Endothelial cell (in vitro differentiated cells): ENCODE measurements at places on chromosomes 3 and 15. TPM values are rescaled to one million over a fixed set of nuclear protein-coding genes. Genes with fewer than 3 reads are reported as not detected.

- no peaks in the 10 kb centered on the region for H3K27me3 ChIP-seq
- DNase-seq, result no peak
- H3K36me3 ChIP-seq, result peaks cover 12% of the 10 kb centered on the region
- peaks cover 10% of the 10 kb centered on the region for H3K4me1 ChIP-seq
Observed at GRCh38 chr15:99603828-99604227, 38.0 kb downstream of the MEF2A start.

DNA sequence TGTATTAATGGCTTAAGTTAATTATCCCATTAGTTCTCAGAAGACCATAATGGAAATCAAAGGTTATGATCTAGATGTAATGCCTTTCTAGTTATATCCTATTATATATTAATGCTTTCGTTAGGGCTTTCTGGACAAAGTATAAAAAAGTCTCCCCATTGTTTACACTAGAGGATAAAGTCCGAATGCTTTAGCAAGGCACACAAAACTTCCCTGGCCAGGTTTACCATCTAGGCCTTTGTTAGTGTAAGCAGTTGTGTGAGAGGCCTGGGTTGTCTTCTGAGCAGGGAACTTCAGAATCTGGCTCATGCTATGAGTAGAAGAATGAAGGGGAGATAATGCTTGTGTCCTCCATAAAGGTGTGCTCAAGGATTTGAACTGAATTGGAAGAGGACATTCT is 106.3 kb upstream of the MEIS2 start:
- DNase-seq, result no peak
- no peaks in the 10 kb centered on the region for H3K36me3 ChIP-seq
- H3K4me1 ChIP-seq, result no peaks in the 10 kb centered on the region
- no peak overlapping the region for H3K27ac ChIP-seq
- H3K27me3 ChIP-seq, result no peaks in the 10 kb centered on the region

- H3K27ac ChIP-seq, result no peak overlapping the region
- H3K36me3 ChIP-seq, result no peaks in the 10 kb centered on the region
- no peak for DNase-seq
- no peaks in the 10 kb centered on the region for H3K4me1 ChIP-seq
Observed at GRCh38 chr3:18723206-18723810, 298.2 kb upstream of the SATB1 start.

DNA sequence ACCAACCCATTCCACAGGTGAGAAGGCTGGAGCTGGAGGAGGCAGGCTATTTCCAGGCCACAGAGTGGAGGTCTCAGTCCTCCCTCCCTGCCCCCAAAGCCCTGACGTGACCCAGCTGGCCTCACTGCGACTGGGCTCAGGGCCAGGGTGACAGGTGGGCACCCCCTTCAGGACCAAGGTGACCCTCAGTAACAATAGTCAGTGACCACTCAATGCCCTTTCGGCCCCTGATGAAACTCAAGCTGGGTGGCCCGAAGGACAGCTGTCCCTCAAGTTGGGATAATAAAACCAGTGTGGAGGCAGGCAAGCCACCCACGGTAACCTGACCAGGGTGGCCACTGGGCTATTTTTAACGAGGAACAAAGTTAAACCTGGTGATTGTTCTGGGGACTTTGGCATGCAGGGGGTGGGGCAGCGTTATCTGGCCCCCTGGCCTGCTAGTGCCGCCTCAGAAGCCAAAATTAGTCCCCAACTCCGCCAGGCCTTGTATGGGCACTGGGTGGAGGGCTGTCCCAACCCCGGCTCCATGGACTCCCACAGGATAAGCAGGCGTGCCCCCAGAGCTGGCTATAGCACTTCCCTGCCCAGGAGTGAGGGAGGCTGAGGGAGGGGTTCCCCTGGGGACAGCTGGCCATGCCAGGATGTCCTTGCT is 1.1 kb downstream of the TNNC1 start:
- H3K27me3 ChIP-seq, result peaks cover 17% of the 10 kb centered on the region
- H3K4me1 ChIP-seq, result peaks cover 40% of the 10 kb centered on the region
- H3K4me3 ChIP-seq, result no peak overlapping the region
- DNase-seq, result no peak
- H3K27ac ChIP-seq, result no peak overlapping the region

- peak overlapping the region; percentile 98 for H3K4me3 ChIP-seq
- no peak for DNase-seq
- H3K36me3 ChIP-seq, result peaks cover 31% of the 10 kb centered on the region
- peaks cover 32% of the 10 kb centered on the region for H3K4me1 ChIP-seq
- H3K27ac ChIP-seq, result no peak overlapping the region
Observed at GRCh38 chr3:9750556-9751411, 1.0 kb downstream of the OGG1 start.

GRCh38 chr15:58469432-58470353 is 37.9 kb downstream of the LIPC start:
- H3K27me3 ChIP-seq, result peaks cover 9% of the 10 kb centered on the region
- peaks cover 14% of the 10 kb centered on the region for H3K4me1 ChIP-seq
- no peak for DNase-seq

GRCh38 chr3:33918126-33918756 is 119.8 kb downstream of the PDCD6IP start:
- DNase-seq, result no peak
- no peaks in the 10 kb centered on the region for H3K27me3 ChIP-seq
- H3K4me3 ChIP-seq, result no peak overlapping the region
- H3K4me1 ChIP-seq, result peaks cover 8% of the 10 kb centered on the region
- no peak overlapping the region for H3K27ac ChIP-seq
- no peaks in the 10 kb centered on the region for H3K36me3 ChIP-seq

GRCh38 chr15:62455441-62455921 is 290.4 kb upstream of the C2CD4B start:
- no peak for DNase-seq
- H3K27ac ChIP-seq, result no peak overlapping the region
- H3K4me3 ChIP-seq, result no peak overlapping the region
- H3K4me1 ChIP-seq, result peaks cover 5% of the 10 kb centered on the region

GRCh38 chr3:125107861-125108567 is 52.2 kb upstream of the HEG1 start:
- H3K36me3 ChIP-seq, result no peaks in the 10 kb centered on the region
- H3K4me1 ChIP-seq, result no peaks in the 10 kb centered on the region
- no peak for DNase-seq

DNA sequence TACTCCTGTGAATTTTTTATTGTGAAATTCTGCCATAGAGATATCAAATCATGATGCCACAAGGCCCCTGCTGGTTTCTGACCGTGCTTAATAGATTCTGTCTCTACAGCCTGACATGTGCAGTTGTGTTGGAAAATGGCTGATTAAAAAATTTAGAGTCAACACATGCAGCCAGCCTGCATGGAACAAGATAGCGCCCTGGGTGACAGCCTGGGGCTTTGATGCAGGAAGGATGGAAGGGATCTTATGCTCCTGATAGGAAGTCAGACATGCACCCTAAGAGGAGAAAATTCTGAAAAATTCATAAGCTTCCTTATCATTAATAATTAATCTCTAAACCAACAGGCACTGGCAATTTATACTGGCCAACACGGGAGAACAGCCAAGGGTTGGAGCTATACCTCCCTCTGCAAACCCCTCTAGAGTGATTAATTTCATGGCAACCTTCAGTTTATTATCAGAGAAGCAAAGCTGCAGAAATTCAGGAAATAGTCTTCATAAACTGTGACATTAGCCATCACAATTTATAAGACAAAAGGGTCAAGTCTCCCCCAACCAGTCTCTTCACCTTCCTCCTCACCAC is 198.4 kb downstream of the CADPS start:
- H3K36me3 ChIP-seq, result no peaks in the 10 kb centered on the region
- H3K27me3 ChIP-seq, result no peaks in the 10 kb centered on the region

DNA sequence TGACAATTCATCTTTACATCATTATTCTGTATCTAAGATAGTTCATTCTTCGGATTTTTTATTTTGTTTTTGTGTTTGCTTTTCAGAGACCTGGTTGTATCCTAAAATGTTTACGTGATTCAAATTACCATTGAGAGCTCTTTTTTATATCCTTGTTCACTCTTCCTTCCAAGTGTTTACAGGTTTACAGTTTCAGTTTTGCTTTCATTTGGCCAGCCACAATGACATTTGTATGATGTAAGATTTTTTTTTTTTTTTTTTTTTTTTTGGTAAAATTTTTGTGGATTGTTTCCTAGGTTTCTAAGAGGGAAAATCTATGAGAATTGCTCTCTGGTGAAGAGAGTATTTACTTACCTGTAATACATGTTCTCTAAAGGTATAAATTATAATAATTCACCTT is 55.0 kb downstream of the SETD5 start:
- peaks cover 35% of the 10 kb centered on the region for H3K36me3 ChIP-seq
- H3K4me1 ChIP-seq, result peaks cover 3% of the 10 kb centered on the region
- no peak overlapping the region for H3K4me3 ChIP-seq
- H3K27me3 ChIP-seq, result no peaks in the 10 kb centered on the region
- DNase-seq, result no peak
- H3K27ac ChIP-seq, result no peak overlapping the region

DNA sequence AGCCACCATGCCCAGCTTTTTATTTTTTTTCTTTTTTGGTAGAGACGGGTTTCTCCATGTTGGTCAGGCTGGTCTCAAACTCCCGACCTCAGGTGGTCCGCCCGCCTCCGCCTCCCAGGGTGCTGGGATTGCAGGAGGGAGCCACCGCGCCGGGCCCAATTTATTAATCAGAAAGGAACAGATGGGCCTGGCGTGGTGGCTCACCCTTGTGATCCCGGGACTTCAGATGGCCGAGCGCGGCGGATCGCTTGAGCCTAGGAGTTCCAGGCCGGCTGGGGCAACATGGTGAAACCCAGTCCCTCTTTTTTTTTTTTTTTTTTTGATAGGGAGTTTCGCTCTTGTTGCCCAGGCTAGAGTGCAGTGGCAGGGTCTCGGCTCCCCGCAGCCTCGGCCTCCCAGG is 64.6 kb downstream of the GOLGA6L7 start:
- no peaks in the 10 kb centered on the region for H3K36me3 ChIP-seq
- no peak overlapping the region for H3K27ac ChIP-seq
- DNase-seq, result no peak
- H3K4me1 ChIP-seq, result peaks cover 14% of the 10 kb centered on the region
- no peak overlapping the region for H3K4me3 ChIP-seq

DNA sequence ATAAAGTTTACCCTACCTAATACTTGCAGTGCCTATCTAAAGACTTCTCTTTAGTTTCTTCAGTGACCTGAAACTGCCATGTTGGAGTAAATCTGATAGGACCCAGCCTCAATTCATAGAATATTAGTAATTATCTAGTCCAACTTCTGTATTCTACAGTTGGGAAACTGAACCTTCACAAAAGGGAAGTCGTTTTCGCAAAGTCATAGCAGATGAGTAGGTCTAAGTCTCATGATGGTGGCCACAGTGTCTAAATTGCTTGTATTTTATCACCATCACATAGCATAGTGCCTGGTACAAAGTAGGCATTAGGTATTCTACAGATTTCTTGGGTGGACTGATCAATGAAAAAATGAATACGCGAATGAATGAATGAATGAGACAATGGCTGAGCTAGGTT is 8.4 kb downstream of the GMNC start:
- no peak for DNase-seq
- H3K27ac ChIP-seq, result no peak overlapping the region
- no peaks in the 10 kb centered on the region for H3K36me3 ChIP-seq
- no peaks in the 10 kb centered on the region for H3K4me1 ChIP-seq
- no peak overlapping the region for H3K4me3 ChIP-seq

GRCh38 chr3:34361921-34362320 is 563.5 kb downstream of the PDCD6IP start:
- H3K4me1 ChIP-seq, result no peaks in the 10 kb centered on the region
- H3K36me3 ChIP-seq, result no peaks in the 10 kb centered on the region
- no peak overlapping the region for H3K4me3 ChIP-seq
- DNase-seq, result no peak
- no peaks in the 10 kb centered on the region for H3K27me3 ChIP-seq
- no peak overlapping the region for H3K27ac ChIP-seq

DNA sequence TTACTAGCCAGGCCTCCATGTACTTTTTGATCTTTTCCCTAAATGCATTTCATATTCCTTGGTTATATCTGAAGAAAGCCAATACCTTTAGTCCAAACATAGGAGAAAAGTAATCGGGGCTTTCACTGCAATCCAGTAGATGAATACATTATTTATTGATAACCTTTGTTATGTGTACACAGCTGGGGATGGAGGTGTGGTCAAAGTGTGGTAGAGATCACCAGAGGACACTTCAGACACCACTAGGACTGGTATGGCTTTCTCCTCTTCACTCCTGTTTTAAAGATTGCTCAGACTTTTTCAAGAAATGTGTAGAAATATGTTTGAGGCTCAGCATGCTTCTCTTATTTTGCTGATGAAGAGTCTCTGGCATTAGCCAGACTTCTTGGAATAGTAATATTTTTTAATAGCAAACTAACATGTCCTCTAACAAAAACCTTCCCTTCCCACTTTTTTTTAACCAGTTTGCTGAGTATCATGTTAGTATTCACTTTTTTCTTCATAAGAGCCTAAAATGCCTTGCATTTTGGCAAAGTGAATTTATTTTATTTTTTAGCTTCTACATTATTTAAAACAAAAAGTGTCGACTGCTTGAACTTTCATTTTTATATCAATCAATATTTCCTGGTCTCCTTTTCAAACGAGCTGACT is 65.6 kb upstream of the MBNL1 start:
- no peaks in the 10 kb centered on the region for H3K36me3 ChIP-seq
- no peak for DNase-seq
- H3K4me3 ChIP-seq, result no peak overlapping the region
- H3K4me1 ChIP-seq, result peaks cover 19% of the 10 kb centered on the region

- DNase-seq, result no peak
- H3K4me3 ChIP-seq, result no peak overlapping the region
- no peaks in the 10 kb centered on the region for H3K27me3 ChIP-seq
Observed at GRCh38 chr15:48617619-48618018, 27.9 kb downstream of the FBN1 start.

DNA sequence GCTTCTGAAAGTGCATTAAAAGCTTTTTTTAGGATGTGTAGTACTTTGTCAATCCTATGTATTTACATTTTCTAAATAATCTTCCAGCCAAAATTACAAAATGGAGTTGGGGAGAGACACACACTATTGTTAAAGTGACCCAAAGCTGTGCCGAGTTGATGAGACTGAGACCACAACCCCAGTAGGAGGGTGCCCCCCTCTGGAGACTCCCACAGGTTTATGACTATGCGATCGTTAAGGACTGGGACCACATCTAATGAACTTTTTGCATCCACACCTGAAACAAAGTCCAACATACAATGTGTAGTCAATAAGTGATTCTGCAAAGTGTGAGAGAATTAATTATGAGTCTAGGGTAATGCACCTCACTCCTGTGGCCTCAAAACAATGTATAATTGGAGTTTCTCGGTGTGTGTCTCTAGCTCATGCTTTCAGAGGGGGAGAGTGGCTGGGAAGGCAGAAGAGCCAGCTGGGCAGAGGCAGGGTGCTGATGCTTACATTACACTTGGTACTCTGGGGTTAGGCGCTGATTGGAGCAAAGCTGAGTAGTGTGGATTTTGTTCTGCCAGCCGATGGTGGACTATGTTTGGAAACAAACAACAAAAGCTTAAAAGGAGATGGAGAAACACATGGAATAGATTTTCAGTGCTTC is 102.8 kb downstream of the KCNH8 start:
- no peak overlapping the region for H3K27ac ChIP-seq
- no peaks in the 10 kb centered on the region for H3K27me3 ChIP-seq
- peaks cover 5% of the 10 kb centered on the region for H3K4me1 ChIP-seq
- H3K4me3 ChIP-seq, result no peak overlapping the region
- no peak for DNase-seq

The LRRFIP2 gene
- 40.0 TPM for total RNA-seq

The PTPRG gene
- 80.7 TPM for total RNA-seq

The CSPG4 gene
- 0.18 TPM for total RNA-seq

The SPRED1 gene
- 29.3 TPM for total RNA-seq

The BLM gene
- total RNA-seq, result 11.5 TPM

The CHRNA3 gene
- 0.74 TPM for total RNA-seq

The ANKRD34C gene
- not detected for total RNA-seq

The PTH1R gene
- total RNA-seq, result 6.2 TPM

The EAF2 gene
- 4.0 TPM for total RNA-seq

The CD80 gene
- total RNA-seq, result not detected

The CPEB1 gene
- total RNA-seq, result not detected

The SLC38A3 gene
- 0.56 TPM for total RNA-seq
